ENCODE measurements at places on chromosomes 1 and 21. TPM values are rescaled to one million over a fixed set of nuclear protein-coding genes. Genes with fewer than 3 reads are reported as not detected.

DNA sequence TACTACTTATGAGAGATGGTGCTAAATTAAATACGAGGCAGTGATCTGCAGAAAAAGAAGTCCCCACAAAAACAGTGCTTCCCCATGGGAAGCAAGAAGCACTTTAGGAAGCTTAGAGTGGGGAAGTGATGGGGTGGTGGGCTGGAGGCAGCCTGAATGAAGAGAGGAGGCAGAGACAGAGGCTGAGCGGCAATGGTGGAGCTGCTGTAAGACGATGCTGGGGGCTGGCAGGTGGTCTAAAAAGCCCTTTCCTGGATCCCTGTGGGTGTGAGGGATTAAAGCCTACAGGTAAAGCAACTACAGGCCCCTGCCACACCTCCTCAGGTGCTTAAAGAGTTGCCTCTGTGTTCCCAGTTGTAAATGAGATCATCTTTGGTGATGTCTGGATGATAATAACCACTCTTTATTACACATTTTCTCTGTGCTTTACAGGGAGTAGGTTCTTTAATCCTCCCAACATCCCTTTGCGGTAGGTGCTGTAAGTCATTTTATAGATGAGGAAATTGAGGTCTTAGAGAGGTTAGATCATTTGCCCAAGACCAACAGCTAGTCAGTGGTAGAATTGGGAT is 39.2 kb downstream of the CNN3 start:
- H3K36me3 ChIP-seq, result peaks cover 2% of the 10 kb centered on the region
- no peak overlapping the region for H3K27ac ChIP-seq
- no peaks in the 10 kb centered on the region for H3K27me3 ChIP-seq
- no peak overlapping the region for H3K4me3 ChIP-seq
- DNase-seq, result no peak
- H3K4me1 ChIP-seq, result peaks cover 17% of the 10 kb centered on the region

The C1orf167 gene
- 0.91 TPM for total RNA-seq

The OXCT2 gene
- 0.17 TPM for total RNA-seq

The CSMD2 gene
- 1.2 TPM for total RNA-seq

DNA sequence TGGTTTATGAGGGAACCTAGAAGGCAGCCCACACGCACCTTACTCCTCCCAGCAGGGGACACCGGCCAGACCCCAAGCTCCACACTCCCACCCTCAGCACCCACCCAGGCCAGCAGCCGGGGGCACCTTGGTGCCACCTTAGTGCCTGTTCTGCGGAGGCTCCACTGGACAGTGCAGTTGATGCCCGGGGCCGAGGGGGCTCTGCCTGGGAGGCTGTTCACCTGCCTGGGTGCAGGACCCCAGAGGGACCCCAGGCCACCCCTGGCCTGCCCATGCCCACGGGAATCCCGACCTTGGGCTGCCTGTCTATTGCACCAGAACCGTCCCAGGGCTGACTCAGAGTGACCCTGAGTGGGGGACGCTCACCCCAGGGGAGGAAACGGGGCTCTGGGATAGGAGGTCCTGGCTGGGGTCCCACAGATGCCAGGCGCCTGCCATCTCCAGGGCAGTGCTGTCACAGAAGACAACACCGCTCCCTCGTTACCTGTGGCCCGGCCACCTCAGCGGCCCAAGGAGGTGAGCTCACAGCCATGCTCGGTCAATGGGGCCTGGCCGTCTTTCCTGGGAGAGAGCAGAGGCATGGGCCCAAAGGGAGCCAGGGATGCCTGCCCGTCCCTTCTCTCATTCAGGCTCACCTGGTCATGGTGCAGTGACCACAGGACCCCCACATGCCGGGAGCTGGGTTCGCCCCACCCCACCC is 696 bp downstream of the SCNN1D start:
- H3K4me3 ChIP-seq, result no peak overlapping the region
- H3K27me3 ChIP-seq, result no peaks in the 10 kb centered on the region
- H3K36me3 ChIP-seq, result no peaks in the 10 kb centered on the region
- no peak for DNase-seq
- no peaks in the 10 kb centered on the region for H3K4me1 ChIP-seq

DNA sequence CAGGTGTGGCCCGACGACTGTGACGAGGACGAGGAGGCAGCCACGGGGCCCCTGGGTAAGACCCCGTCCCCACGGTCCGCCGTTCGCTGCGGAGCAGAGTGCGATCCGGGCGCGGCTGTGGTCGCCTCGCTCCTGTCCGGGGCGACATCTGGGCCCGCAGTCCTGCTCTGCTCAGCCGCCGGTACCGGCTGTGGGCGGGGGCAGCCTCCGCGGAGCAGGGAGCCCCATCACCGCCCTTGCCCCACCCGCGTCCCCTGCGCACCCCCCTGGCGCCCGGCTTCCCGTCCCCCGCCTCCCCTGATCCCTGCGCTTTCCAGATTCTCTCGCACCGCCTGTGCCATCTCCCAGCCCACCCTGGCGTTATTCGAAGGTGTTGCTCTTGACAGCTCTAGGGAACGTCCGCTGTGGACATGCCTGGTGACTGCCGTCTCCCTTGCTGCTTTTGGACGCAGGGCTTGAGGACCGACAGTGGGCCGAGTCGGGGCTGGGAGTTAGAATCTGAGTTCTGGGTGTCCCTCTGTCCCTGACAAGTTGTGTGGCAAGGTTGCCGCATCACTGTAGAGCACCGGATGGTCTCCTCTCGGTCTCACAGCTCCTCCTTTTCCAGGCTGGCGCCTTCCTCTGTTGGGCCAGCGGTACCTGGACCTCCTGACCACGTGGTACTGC is 596 bp downstream of the TOR3A start:
- H3K27me3 ChIP-seq, result no peaks in the 10 kb centered on the region
- peak overlapping the region; percentile 82 for H3K27ac ChIP-seq
- peaks cover 5% of the 10 kb centered on the region for H3K4me1 ChIP-seq
- no peaks in the 10 kb centered on the region for H3K36me3 ChIP-seq
- peak; percentile 68 for DNase-seq

The PGLYRP3 gene
- not detected for total RNA-seq

All from lung (tissue), 17 donors.